NCI-H1930 (cell line): ENCODE measurements at places on chromosomes 16 and 17.

GRCh38 chr17:16918443-16918842 is 53.5 kb downstream of the TNFRSF13B start:
- DNase-seq: no peak

GRCh38 chr17:36204724-36205500 is 6.0 kb upstream of the CCL4L2 start:
- no peak for DNase-seq

GRCh38 chr16:19330841-19331397 is 45.4 kb downstream of the CLEC19A start:
- no peak for DNase-seq

- DNase-seq: no peak
Observed at GRCh38 chr17:44352828-44353671, 7.9 kb downstream of the GRN start.

DNA sequence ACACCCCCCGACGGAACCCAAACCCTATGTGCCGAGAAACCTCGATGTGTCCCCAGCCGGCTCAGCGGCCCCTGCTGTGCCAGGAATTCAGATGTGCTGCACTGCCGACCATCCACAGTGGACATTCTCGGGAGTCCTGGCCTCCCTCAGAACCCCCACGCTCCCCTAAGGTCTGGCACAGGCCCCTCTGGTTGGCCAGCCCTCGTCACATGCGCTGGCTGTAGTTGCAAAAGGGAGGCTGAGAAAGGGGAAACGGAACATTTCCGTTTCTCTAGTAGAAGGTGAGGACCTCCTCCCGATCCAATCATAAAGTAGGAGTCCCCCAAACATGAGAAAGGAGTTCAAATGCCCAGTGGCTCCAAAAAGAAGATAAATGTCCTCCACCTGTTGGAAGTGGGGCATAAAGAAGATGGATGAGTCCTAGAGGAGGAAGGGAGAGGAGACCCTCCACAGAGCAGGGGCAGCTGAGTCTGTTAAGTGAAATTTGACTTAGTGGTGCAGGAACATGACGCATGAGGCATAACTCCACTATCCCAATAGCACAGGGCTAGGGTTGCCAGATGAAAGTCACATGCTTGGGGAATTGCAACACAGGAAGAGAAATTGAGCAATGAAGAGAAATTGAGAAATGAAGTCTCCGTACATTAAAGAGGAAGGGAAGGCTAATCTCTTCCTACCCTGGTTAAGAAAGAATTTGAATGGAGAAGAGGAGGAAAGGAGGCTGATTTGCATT is 49.3 kb upstream of the WSB1 start:
- no peak for DNase-seq

DNA sequence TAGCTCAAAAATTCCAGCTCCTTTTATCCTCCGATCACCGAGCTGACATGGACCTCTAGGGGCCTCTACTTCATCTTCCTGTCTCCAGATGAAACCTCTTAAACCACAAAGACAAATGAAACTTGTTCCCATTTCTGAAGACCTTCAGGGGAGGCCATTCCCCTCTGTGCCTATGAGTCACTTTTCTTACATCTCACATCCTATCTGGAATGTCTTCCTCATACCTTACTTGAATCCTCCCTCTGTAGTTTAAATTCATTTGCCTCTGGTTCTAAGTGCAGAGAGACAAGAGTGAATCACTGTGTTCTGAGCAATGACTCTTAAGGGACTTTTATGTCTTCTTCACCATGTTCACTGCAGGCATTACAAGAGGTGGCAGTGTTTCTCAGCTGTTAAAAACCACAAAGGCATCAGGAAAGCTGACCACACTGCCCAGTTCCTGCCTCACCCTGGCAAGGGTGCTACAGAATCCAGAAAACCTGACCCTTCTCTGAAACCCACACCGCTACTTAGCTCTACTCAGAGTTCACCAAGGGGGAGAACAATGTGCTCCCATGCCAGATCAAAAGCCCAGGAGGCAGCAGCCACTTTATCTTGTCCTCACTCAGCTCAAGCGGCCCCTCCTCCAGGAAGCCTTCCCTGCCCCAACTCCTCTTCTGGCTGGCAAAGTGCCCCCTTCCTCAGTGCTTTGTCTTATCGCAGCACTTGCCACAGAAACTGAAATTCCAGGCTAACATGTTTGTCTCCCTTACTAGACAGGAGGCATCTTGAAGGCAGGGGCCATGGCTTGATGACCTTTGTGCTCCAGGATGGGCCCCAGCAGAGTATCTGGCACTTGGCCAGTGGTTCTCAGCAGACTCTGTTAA is 6.4 kb downstream of the CUEDC1 start:
- DNase-seq: no peak
